ENCODE measurements at places on chromosomes 7 and 10.

DNA sequence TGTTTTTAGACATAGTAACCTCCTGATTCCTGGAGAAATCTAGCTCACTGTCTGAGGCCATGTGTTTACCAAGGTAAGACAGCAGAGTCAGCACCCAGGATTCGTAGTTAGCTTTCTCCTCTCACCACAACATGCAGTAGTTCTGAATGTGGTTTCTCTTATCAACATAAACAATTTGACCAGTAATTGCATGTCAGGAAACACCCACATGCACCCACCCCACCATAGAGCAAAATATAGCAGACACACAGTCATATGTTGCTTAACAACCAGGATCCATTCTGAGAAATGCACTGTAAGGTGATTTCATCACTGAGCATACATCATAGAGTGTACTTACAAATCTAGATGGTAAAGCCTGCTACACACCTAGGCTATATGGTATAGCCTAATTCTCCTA lies 1004.0 kb downstream of the ANKRD7 start:
- DNase-seq: no peak

DNA sequence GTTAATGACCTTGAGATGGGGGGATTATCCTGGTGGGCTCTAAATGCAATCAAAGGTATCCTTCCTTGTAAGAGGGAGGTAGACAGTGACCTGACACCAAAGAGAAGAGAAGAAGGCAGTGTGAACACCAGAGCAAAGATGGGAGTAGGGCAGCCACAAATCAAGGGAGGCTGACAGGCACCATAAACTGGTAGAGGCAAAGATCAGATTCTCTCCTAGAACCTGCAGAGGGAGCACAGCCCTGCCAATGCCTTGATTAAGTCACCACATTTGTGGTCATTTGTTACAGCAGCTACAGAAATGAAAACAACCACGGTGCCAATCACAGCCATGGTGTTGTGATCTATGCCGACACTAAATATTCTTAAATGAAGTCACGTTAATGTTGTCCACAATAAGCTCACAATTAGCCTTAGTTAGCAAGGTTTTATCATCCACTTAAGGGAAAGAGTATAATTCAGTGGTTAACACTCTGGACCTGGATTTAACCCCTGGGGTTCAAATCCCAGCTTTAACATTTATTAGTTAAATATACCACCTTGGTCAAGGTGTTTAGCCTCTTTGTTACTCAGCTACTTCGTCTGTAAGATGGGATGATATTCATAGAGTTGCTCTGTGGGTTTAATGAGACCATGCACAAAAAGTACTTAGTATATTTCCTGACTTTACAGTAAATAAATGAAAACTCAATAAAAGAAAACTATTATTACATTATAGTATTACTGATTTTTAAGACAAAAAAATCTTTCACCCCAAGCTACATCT lies 70.8 kb downstream of the SGMS1 start:
- DNase-seq: peak; percentile 56

DNA sequence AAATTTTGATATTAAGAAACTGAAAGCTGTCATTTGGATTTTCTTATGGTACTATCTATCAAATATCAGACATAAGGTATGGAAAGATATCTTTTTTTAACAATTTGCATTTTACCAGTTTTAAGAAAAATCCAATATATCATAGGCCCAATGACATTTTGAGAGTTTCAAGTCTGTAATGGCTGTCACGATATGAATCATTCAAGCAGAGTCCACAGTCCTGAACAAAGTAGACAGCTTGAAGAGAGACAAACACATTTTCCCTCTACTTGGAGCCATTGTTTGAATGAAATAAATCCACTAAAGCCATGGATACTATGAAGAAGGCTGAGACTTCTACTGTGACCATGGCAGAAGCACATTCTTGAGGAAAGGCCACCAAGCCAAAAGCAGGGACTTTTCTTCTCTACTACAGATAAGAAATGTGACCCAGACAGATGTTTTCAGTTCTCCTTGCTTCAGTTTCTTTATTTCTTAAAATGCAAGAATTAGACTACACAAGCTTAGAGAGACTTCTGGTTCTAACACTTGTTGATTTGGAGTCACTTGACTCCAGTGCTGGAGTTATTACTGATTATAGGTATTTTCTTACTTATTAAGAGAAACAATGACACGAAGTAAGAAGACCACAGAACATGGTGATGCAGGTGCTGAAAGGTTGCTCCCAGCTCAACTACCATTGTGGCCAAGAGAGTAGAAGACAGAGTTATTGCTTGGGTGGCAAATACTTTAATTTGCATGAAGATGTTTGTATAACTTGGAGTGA lies 429.1 kb downstream of the KIF20B start:
- no peak for DNase-seq

- DNase-seq: peak; percentile 30
These were observed 82.6 kb downstream of the ATE1 start for GRCh38 chr10:121845044-121845784.

DNA sequence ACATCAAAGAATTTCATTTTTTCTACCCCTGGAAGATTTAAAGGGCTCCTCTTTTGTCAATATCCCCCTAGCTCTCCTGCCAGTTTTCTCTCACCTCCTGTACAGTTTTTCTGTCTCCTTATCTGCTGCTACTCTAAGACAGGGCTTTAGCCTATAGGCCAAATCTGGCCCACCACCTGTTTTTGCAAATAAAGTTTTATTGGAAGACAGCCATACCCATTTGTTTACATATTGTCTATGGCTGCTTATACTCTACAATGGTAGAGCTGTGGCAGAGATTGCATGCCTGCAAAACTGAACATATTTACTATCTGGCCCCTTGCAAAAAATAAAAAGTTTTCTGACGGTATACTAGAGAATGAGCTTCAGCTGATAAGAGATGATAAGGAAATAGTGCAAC lies 37.4 kb upstream of the GARS1 start:
- no peak for DNase-seq

DNA sequence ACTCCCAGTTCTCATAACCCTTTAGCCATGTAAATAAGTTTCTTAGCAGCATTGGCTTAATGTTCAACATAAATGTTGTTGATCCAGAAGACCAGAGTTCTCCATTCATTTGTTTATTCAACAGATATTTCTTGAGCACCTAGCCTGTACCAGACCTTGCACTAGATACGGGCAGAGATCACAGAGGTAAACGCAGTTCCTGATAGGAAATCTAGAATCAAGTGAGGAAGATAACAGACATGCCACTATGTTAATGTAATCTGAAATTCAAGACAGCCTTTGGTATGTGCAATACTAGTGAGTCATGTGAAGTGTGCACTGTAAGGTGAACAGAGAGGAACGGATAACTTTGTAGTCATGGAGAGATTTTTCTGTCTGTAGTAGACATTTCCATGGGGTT lies 3.0 kb downstream of the BUB3 start:
- DNase-seq: no peak

GRCh38 chr10:117004227-117005025 lies 561 bp downstream of the SHTN1 start:
- peak; percentile 2 for DNase-seq

- DNase-seq: no peak
These were observed 3.9 kb downstream of the LSMEM1 start for GRCh38 chr7:112484671-112485167.

DNA sequence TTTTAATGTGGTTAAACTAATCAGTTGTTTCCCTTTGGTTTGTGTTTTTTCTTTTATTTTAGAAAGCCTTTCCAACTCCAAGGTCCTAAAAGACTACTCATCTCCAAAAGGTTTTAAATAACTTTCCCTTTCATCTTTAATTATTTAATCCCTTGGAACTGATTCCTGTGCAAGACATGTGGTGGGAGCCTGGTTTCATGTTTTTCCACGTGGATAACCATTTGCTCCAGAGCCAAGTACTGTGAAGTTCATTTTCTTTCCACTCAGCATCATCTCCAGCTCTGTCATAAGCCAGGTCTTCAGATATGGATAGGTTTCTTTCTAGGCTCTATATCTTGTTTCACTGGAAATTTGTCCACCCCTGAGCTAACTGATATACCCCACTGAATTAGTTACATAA lies 16.7 kb downstream of the PPP1R3C start:
- no peak for DNase-seq

DNA sequence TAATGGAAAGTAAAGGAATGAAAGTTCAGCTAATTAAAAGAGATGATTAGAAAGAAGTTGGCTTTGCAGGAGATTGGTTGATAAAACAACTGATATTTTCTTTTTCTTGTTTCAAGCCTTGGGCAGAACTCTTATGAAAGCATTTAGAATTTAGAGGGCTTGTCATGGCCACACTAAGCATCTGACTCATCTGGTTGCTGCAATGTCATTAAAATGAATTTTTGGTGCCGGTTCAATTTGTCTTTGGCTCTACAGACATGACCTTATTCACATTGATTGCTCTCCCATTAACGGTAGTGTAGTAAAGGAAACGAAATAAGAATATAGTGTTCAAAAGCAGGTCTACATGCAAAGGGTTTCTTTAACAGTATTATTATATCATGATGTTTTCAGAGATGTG lies 1012.4 kb upstream of the C7orf33 start:
- no peak for DNase-seq

- no peak for DNase-seq
These were observed 43.8 kb upstream of the CSTF2T start for GRCh38 chr10:51743146-51743545.

- no peak for DNase-seq
These were observed 8.0 kb downstream of the SUFU start for GRCh38 chr10:102511583-102512274.

GRCh38 chr10:62268027-62268398 lies 631 bp downstream of the RTKN2 start:
- no peak for DNase-seq

- DNase-seq: peak; percentile 43
These were observed 276.4 kb downstream of the TCF7L2 start for GRCh38 chr10:113226399-113226798.

- DNase-seq: no peak
These were observed 3.7 kb downstream of the PLPP4 start for GRCh38 chr10:120460776-120461175.

DNA sequence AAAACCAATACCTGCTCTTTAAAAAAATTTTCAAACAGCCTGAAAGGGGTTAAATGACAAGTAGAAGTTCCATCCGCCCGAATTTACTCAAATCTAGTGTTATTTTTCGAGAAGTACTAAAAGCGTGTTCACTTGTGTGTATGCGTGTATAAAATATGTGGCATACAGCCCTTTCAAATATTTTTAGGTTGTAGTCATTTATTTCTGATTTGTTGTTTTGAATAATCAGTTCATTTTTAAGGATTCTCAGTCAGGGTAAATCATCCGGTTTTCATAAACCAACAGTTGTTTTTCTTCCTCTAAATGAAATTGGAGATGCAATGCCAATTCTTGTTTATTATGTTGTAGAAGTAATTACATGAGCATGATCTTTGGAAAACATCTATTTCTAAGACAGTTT lies 6.9 kb upstream of the SUN1 start:
- no peak for DNase-seq

DNA sequence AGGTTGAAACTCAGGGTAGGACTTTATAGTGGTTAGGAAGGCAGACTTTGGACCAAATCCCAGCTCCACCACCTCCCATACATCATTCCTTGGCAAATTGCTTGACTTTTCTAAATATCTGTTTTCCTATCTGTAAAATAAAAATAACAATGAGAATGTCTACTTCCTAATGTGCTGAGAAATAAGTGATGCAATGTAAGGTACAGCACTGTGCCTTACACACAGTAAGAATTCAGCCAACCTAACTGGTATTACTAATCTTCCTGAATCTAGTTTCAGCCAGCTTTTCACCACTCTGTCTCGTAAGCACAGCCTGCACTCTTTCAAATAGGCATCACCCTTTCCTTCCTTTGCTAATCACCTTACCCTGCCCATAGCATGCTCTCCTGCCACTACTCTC lies 9.7 kb downstream of the PRLHR start:
- no peak for DNase-seq

DNA sequence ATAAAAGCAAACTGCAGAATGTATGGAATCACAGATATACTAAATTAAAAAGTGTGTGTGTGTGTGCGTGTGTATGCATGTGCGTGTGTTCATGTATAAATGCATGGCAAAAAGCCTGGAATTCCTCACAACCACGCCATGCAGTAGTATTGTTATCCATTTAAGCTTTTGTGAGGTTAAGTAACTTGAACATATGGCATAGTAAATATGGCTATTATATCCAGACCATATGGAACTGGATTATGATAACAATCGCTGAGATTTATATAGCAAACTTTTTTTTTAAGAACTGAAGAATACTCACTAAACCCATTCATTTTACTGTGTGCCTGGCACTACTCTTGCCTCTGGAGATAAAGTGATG lies 22.3 kb upstream of the NANOS1 start:
- no peak for DNase-seq

- DNase-seq: no peak
These were observed 80.5 kb downstream of the C10orf105 start for GRCh38 chr10:71638822-71639719.

GRCh38 chr7:25031007-25031406 lies 51.0 kb upstream of the OSBPL3 start:
- DNase-seq: no peak

GRCh38 chr7:48691788-48692187 lies 232.6 kb upstream of the CDC14C start:
- DNase-seq: no peak

GRCh38 chr10:33776419-33777070 lies 442.1 kb upstream of the NRP1 start:
- no peak for DNase-seq

- DNase-seq: no peak
These were observed 189.0 kb upstream of the GRM3 start for GRCh38 chr7:86454753-86455152.

DNA sequence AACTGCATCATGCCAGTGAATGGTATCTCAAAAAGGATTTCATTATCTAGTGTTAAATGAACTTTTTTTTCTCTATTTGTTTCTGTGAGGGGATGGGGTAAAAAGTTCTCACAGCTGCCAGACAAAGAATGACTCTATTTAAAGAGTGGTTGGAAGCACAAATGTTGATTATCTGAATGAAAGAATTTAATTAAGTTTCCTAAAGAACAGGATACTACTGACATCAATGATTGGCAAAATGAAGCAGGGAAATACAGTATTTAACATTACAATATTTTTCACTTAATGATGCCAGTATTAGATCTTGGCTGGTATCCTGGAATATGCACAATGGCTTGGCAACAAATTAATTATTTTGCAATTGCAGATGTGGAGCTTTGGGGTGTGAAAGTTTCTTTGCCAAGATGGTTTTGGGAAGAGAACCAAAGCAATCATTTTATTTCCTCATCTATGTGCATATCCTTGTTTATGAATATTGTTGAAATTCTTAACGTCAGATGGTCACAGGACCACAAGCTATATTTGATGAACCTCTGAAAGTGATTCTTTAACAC lies 336.8 kb downstream of the ARL4A start:
- no peak for DNase-seq

GRCh38 chr10:122646511-122647382 lies 52.9 kb downstream of the C10orf120 start:
- no peak for DNase-seq

DNA sequence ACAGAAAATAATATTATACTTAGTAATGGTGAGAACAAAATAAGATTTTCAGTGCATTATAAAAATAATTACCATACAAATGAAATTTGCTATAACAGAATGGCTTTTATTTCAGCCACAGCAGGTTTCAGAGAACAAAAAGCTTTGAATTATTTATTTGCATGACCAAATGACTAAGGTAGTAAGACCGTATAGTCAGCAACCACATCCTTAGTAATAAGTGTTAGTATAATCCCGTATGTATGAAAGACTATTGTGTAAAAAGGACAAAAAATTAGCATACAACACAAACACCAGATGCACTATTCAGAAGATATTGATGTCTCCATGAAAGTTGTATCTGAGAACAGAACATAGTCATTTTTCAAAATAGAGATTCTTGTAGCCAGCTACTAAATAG lies 12.2 kb downstream of the PDZD8 start:
- no peak for DNase-seq

Measured in activated CD8-positive, alpha-beta T cell treated with anti-CD3 and anti-CD28 coated beads for 36 hours (primary cell).